ENCODE measurements at places on chromosomes 2 and 18.

- no peak for DNase-seq
These were observed 28.0 kb upstream of the SCLY start for GRCh38 chr2:238032755-238033337.

DNA sequence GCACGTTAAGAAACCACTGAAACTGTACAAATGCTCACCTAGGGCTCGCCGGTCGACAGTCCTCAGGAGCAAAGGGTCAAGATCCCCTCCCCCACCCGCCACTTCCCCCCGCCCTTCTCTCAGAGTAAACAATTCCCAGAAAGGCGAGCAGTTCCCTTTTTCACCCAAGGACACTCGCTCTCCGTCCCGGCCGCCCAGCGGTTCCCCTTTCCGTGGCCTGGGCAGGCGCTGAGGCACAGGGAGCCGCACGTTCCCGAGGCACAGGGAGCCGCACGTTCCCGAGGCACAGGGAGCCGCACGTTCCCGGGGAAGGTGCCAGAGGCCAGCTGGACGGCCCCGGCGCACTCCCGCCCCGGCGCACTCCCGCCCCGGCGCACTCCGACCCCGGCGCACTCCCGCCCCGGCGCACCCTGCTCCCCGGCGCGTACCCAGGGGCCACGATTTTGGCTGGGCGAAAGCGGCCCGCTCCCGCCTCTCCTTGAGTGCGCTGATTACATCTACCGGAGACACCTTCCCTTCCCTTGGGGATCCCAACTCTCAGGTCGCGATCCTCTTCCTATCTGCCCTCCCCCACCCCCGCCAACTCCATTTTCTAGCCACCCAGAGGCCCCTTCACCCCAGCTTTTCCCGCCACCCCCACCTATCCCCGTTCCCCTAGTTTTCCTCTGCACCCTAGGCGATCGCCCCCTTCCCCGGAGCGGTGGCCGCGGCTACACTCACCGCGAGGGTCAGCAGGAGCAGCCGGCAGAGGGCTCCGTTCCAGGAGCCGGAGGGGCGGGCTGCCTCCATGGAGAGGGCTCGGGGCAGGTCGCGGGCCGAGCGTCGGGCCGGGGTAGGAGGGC lies 817 bp downstream of the DSC2 start:
- DNase-seq: no peak

DNA sequence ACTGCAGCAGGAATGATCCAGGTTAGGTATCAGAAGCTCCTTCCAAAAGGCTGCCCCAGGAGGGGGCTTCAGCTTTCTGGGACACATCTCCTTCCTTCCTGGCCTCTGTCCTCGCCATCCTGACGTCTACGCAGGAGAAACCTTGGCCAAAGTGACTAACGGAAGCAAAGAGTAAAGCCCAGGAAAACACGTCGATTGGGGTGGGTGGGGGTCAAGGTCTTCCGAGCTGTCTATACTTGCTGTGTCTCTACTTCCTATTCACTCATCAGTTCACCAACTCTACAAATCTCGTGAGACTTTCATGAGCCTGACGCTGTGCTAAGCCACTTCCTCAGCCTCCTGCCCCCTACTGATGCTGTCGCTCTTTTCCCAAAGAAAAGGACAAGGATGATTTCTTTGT lies 212.6 kb downstream of the TNS1 start:
- no peak for DNase-seq

DNA sequence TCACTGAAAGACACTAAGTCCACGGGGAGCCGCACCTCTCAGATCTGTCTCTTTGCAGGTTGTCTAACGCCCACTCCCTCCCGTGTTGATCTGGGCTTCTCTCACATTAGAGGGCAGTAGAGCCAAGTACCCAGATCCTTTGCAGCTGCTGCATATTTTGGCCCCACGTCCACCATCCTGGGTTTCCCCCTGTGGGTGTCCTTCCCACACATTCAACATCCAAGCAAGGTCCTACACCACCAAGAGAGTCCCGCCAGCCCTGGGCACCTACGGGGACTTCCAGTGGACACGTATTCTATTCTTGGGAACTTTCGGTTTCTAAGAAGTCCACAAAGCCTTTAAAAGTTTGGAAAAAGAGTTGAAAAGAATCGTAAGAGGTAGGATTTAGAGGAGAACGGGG lies 116.6 kb downstream of the ATL2 start:
- no peak for DNase-seq

GRCh38 chr18:35110554-35111485 lies 69.6 kb downstream of the MAPRE2 start:
- DNase-seq: no peak

DNA sequence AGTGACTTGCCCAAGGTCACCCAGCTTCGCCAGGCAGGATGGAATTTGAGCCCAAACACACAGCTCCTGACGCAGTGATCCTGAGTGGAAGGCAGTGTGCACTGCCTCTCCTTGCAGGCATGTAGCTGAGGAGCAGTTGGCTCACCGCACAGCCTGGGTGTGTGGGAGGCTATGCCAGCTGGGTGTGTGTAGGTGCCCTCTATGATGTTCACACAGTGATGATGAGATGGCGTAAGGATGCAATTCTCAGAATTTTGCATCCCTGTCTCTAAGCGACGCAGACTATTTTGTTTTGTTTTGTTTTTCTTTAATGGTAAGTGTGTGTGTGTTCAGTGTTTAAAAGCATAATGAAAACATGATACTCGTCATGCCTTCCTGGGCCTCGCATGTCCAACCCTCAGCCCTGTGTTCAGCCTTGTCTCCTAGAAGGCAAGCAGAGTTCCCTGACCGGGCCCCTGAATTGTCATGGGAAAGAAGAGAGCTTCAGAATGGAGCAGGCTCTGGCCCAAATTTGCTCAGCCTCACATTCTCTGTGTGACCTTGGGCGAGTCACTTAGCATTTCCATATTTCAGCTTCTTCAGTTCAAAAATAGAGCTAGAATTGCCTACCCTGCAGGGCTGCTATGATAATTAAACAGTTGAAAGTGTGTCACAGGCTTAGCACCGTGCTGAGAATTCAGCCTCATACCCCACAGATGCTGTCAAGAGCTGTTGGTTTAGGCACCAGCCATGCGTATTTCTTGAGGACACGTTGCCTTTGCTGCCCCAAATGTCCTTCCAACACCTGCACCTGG lies 603.6 kb upstream of the RAB6C start:
- no peak for DNase-seq

GRCh38 chr2:177433402-177433801 lies 40.8 kb downstream of the AGPS start:
- peak; percentile 16 for DNase-seq

DNA sequence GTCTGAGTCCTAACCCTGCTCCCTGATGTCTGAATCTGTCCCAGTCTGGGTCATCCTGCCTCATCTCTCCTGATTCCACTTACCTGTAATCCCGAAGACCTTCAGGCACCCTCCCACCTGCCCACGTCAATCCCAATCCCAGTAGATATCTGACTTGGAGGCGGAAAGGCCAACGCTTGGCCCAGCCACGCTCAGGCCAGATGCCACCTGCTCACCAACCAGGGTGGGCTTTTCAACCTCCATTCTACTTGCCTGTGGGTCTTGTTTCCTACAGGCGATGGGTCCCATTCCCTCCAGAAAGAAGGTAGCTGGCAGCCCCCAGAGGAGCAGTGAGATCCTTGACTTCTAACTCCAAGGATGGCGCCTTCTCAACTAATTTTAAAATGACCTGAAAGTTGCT lies 59.7 kb downstream of the INPP5D start:
- DNase-seq: no peak

GRCh38 chr18:13735681-13736080 lies 9.2 kb downstream of the RNMT start:
- DNase-seq: no peak

DNA sequence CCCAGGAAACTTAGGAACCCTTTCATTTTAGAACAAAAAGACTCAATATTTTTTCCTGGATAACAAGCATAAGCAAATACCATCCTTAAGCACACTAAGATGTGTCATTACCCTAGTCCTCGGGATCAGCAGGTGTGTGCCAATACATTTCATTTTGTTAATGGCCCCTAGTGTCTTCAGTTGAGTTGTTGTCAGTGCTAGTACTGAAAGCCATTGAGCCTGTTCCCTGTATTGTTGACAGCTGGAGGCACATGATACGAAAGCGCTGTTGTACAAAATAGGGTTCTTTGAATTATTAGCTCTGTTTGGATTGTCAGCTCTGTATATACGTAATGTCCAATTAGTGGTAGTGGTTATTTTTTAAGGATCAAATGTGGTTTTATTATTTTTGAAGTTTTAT lies 29.5 kb downstream of the VAPA start:
- DNase-seq: no peak

- DNase-seq: no peak
These were observed 5.8 kb upstream of the ACSL3 start for GRCh38 chr2:222854773-222855700.

GRCh38 chr2:215280326-215280725 lies 31.5 kb upstream of the ATIC start:
- DNase-seq: no peak

DNA sequence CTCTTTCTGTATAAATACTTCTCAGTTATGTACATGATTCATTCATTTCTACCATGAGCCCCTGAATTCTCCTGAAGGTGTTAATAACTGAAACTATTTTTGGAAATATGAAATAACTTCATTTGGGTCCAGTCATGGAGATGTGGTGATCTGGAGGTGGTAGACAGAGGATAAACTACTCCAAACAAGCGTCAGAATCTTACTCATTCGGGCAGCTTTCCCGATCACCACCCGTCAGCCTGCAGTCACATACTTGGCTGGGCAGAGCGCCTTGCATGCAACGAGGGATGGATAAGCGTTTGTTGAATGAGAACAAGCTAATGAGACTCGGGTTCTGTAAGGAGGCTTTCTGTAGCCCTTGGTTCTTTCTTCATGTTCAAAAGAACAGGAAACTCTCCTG lies 222.7 kb downstream of the CD226 start:
- no peak for DNase-seq

- no peak for DNase-seq
These were observed 3.2 kb upstream of the KIDINS220 start for GRCh38 chr2:8840475-8841091.

- peak; percentile 31 for DNase-seq
These were observed 62.6 kb downstream of the KCTD18 start for GRCh38 chr2:200447139-200447855.

GRCh38 chr2:212726403-212726802 lies 187.8 kb upstream of the ERBB4 start:
- no peak for DNase-seq

DNA sequence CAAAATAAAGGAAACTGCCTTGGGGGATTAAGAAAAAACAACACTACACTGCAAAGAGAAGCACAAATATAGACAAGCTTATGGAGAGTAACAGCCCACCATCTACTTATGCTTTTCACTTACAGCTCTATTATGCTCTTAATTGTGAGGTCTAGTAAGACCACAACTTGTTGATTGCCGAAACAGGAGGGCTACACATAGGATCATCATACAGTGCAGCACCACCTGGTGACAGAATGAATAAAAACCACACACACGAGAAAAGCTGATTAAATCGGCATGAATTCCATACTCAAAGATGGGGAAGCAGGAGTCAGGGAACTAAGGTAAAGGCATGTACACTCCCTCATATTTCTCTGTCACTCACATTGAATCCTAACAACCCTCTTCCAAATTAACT lies 259.2 kb downstream of the IKZF2 start:
- DNase-seq: peak; percentile 67

DNA sequence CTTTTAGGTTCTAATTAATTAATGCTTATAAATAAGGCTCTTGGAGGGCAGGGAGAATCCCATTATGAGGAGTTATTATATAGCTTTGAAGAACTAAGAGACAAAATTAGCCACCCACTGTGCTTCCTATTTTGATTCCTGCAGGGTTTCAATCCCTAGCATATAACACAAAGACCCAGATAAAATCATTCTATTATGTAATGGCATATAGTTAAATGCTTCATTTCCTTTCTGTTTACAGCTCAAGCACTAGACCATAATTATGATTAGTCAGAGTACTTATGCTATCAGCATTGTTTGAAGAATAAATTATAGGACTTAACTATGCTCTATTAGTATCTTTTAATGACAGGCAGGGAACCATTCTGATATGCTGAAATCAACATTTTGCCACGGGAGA lies 9.1 kb downstream of the GPR155 start:
- DNase-seq: no peak

DNA sequence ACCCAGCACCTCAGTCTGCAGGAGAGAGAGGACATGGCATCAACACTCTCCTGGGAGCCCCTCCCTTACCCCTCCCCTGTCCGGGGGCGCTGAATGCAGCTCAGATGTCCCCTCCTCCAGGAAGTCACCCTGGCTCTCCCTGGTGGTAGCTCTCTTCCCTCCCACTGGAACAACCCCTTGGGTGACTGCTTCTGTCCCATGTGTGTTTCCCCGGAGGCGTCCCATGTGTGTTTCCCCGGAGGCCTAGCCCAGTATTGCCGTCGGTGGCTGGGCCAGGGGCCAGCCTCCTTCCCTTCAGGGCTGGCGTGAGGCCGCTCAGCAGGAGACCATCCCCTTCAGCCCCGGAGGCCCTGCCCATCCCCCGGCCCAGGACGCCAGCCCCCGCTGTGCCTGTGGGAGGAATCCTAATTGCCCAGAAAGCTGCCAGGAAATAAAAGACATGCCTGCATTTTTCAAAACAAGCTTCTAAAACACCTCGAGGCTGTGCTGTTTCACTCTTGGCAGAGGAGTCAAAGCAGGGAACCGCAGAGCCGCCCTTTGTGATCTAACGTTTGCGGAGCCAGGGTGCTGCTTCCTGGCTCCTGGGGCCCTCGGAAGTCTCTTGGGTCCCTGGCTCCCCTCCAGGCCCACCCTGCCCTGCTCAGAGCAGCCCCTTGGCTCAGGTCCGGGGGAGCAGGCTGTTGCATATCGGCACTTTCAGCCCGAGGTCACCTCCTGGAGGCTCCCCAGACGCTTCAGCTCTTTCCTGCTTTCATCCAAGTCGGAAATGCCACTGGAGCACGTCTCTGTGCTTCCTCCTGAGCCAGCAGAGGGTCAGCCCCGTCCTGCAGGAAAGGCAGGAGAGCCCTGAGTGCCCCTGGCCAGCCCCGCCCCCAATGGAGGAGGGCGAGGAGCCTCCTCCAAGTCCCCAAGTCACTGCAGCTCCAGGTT lies 11.4 kb downstream of the SNED1 start:
- DNase-seq: peak; percentile 61

DNA sequence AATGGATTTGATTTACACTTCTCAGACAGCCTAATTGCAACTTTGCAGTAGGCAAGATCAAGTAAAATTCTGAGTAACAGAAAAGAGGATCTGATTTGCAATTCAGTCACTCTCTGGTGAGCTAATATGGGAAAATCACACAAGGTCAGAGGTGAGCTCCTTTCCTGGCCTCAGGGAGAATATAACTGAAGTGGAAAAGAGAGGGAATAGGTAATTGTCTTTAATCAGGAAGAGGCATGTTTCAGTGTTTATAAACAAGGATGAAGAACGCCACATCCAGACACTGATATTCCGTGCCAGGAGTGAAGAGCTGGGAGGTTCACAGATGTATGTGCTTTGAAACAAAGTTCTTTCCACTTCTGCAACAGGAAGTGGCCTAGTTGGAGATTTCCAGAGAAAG lies 127.1 kb downstream of the ETAA1 start:
- peak; percentile 20 for DNase-seq

DNA sequence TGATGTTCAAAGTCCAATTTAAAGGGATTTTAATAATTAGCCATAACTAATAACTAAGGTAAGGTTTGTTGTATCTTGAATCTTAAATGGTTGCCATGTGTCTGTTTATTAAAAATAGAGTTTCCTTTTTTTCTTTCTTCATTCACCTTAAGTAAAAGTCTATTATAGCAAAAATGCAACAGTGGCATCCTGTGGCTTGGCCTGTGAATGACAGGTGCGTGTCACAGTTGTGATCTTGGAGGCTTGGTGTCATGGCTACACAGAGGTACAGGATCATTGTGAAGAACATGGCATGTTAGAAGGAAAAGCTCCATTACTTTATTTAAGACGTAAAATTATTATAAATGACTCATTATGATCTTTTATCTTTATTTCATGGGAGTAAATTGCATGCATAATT lies 246.1 kb downstream of the BCL2 start:
- no peak for DNase-seq

Measured in ELR (cell line).